ENCODE measurements at places on chromosomes 7 and 10.

GRCh38 chr10:97188261-97188711 lies 2.5 kb upstream of the SLIT1 start:
- DNase-seq = no peak

DNA sequence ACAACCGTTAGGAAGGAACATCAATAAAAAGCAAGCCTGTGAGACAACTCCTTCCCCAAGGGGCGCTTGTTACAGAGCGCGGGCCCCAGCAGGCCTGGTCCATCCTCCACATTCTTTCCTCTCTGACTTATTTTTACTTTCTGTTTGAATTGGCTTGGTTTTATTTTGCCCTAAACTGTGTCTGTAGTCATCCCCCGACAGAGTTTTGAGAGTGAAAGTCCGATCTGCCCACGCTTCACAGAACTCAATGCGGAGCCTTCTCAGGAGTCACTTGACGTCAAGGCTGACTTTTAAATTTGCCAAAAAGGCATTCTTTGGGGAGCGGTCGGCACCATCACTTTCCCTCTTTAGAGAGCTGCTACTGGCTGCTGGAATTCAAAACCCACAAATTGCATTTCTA lies 150.1 kb upstream of the KLF6 start:
- no peak for DNase-seq

DNA sequence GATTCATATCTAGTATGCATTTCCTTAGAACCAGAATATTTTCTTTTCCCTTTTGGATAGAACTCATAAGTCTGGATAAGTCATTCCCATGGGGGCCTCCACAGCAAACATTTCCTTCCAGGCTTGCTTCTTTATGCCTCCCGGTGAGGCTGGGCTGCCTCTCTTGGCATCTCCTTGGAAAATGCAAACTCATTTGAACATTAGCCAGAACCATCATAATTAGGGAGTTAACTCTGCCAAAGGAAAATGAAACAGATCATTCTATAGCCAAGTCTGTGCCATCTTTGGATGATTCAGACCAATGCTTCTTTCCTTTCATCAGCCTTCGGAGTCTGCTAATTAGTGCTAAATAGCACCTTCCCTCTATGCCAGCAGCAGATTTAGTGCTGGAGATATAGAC lies 81.1 kb downstream of the PLPP4 start:
- no peak for DNase-seq

DNA sequence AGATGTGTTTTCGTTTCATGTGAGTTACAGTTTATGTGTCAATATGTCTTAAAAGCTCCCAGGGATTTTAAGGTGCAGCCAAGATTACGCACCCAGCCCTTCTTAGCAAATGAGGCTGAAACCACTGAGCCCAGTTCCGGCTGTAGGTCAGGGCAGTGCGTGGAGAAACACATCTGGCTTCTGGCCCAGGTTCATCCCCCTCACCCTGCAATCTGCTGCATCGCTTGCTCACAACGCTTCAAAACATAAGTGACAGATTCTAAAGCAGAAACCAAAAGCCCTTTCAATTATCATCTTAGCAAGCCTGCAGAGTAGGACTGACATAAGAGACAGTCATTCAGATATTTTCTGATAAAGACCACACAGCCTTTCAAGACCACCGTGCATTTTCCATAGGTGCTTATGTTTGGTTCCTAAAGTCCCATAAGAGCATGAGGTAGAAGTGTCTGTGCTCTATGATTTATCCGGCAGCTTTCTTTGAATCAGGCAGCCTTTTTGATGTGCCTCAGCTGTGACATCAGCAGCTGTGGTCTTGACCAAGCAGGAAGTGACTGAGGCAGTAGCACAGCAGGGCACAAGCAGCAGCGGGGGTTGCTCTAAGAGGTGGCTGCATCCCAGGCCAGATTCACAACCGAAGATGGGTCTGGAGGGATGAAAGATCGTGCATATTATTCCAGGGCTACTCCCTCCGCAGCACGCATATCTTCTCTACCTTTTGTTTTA lies 72.1 kb upstream of the LYZL2 start:
- DNase-seq = no peak

DNA sequence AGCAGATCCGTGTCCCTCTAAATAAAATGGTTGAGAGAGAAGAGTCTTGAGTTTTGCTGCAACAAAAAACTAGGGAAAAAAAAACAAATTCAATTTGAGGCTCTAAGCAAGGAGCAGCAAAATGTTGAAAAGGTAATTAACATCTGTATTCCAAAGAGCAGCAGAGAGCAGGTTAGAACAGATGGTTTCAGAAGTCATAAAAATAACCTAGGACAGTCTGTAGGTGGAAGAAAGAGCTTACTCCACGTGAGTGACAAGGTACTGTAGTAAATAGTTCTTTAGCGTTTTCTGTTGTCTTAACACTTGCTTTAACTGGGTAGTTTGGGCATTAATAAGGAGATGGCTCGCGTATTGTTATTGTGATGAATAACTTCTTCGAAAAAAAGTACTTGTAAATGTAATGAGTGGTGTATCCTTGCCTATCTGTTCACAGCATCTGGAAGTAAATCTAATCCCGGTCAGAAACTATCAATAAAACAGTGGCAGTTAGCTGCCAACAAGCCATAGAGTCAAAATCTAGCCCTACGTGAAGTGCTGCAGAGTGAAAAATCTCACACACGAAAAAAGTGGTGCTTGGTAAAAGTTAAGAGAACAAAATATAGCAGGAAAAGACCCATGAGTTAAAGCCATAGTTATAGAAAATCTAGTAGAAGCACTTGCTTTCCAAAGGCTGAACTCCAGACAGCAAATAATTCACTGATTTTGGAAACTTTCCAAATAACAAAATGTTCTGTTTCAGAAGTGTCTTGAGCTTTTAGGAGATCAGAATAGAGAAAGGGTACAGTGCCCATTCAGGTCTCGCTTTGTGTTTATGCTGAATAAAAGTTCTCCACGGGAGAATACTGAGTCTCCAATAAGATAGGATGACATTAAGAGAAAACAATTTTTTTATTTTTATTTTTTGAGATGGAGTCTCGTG lies 49.3 kb upstream of the PARD3 start:
- no peak for DNase-seq

DNA sequence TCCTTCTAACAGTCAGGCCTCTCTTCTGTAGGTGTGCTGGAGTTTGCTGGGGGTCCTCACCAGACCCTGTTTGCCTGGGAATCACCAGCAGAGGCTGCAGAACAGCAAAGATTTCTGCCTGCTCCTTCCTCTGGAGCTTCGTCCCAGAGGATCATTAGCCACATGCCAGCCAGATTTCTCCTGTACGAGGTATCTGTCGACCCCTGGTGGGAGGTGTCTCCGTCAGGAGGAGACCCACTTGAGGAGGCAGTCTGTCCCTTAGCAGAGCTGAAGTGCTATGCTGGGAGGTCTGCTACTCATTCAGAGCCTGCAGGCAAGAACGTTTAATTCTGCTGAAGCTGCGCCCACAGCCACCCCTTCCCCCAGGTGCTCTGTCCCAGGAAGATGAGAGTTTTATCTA lies 611.1 kb upstream of the COBL start:
- DNase-seq = no peak

DNA sequence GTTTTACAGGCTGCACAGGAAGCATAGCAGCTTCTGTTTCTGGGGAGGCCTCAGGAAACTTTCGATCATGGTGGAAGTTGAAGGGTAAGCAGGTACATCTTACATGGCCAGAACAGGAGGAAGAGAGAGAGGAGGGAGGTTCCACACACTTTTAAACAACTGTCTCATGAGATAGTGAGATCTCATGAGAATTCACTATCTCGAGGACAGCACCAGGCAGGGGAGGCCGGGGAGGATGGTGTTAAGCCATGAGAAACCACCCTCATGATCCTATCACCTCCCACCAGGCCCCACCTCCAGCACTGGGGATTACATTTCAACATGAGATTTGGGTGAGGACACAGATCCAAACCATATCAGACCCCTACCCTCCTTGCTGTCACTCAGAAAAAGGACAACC lies 23.7 kb downstream of the ZNF503 start:
- no peak for DNase-seq

DNA sequence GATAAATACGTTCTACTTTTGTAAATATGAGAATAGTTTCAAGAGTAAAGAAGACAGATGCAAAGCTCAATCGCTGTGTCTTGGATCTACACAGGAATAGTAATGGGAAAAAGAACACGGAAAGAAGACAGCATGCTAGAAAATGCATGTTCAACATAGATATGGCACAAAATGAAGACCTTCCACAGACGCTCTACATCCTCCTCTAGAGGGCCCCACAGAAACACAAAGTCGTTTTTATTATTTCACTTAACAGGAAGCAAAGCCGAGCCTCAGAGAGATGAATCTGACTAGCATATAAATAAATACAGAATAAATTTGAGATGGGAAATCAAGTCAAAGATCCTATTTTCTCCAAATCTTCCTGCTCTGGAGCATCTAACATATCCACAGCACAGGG lies 292.6 kb downstream of the PARD3 start:
- no peak for DNase-seq

DNA sequence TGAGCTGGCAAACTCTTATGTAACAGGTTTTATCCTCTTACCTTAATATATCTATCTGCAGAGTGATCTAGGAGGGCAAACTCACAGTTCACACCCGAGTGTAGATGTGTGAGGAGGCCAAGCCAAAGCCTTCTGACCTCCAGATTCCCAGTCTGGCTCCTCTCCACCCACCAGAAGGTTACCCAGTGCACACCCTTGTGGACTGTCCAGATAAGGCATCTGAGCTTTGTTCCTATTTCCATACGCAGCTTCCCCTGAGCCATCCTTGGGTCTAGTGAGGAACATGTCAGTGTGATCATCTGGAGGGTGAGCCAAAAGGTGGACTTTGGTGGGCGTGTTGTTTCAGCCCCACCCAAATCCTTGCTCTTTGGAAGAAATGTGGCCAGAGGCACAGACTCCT lies 203.0 kb upstream of the MEOX2 start:
- DNase-seq = no peak

- no peak for DNase-seq
Measured at GRCh38 chr7:77565917-77566316, 28.8 kb downstream of the PTPN12 start.

DNA sequence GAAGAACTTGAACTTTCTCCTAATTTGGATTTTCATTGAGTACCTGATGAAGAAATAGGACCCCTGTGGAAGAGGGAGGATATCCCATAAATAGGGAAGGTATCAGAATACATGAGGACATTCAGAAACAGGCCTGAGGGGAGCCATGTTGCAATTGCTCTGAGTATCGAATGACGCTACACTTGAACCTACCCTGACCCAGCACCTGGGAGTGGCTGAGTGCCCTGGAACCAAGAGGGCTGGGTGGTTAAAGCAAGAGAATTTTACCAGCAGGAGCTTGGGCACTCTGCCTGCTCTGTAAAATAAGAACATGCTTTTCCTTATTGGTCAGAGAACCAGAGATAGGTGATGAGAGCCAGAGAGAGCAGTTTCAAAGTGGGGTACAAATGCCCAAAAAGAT lies 7.2 kb downstream of the NEUROD6 start:
- DNase-seq = no peak

GRCh38 chr7:38222481-38223096 lies 44.5 kb downstream of the STARD3NL start:
- peak; percentile 22 for DNase-seq

DNA sequence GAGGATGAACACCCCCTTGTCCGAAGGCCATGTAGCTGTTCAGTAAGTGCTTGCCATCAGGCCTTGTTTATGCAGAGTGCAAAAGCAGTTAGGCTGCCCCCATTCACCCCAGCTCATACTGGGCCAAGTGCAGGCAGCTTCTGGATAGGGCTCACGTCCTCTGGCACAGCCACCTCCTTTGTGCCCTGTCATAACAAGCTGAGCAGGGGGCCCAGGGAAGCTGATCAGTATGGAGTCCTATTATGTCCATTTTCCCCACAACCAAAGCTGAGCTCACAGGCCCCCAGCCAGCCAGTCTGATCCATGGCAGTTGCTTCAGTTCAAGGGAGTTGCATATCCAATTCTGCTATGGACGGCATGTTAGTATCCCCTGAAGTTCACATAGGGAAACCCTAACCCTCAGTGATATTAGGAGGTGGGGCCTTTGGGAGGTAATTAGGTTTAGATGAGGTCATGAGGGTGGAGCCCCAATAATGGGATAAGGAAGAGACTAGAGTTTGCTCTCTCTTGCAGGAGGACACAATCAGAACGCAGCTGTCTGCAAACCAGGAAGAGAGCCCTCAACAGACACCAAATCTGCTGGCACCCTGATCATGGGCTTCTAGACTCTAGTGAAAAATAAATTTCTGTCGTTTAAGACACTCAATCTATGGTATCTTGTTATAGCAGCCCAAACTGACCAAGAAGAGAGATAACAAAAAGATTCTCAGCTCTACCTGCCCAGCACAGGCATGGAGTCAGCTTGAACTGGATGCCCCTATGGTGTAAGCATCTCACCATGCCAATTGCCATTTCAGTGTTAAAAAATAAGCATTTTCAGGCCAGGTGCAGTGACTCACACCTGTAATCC lies 155.9 kb downstream of the FGFR2 start:
- no peak for DNase-seq

GRCh38 chr7:44944821-44945220 lies 34.0 kb downstream of the MYO1G start:
- no peak for DNase-seq

- peak; percentile 76 for DNase-seq
Measured at GRCh38 chr7:29408841-29409243, 154.8 kb upstream of the PRR15 start.

DNA sequence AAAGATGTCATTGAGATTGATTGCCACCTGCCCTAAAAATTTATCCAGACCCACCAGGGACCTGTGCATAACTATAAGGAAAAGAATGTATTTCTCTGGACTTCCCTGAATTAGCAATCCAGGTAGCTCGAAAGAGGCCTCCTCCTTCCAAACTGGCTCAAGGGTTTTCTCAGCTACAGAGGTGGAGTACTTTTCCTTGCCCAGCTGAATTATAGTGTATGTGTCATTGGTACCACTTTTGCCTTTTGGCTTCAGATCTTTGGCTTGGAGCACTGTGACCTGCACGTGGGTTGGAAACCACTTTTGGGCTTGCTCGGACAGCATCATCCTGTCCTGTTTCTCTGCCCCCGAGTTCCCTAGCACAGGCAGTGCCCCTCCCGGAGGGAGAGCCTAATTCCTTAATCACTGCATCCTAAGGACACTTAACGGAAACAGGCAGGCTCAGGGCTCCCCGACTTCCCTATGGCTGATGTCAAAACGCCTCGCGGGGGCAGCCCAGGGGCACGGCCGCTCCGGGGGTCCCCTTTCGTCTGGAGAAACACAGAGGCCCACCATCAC lies 825 bp downstream of the RAB11FIP2 start:
- DNase-seq = no peak

GRCh38 chr10:17113889-17114540 lies 15.6 kb downstream of the CUBN start:
- no peak for DNase-seq

GRCh38 chr7:95871896-95872295 lies 99.5 kb downstream of the DYNC1I1 start:
- no peak for DNase-seq
